Fibroblast of skin of right quadriceps (primary cell): ENCODE measurements at places on chromosomes 2 and 18.

- DNase-seq: no peak
Measured at GRCh38 chr2:77521931-77522470, at the start of gene LRRTM4. LRRTM4 (minus strand) TSS chr2:77522376.

GRCh38 chr2:68747900-68748299, 13.3 kb downstream of the ARHGAP25 start:
- no peak for DNase-seq

GRCh38 chr2:40435426-40436092, 16.3 kb downstream of the SLC8A1 start:
- no peak for DNase-seq

DNA sequence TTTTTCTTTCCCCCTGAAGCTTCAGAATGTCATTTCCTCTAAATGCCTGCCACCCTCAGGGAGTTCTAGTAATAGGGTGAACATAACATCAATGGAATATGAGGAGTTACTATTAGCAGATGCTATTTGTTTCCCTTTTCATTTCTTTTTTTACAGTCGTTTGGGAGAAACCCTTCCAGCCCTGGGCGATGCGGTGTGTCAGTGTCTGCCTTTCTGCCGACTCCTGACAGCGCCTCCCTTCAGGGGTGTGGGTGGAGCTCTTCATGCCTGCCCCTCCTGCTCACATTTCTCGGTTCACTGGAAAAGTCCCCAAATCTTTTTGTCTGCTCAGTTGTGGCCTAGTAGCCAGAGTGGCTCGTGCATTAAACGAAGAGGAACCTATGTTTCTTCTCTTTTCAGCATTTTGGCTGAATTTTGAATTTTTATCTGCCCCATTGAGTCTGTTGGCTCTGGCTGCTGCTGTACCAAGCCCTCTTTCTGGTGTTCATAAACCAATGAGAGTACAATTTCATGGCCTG, 72.3 kb downstream of the FMNL2 start:
- peak; percentile 32 for DNase-seq

GRCh38 chr2:136505462-136505861, 259.9 kb upstream of the THSD7B start:
- no peak for DNase-seq

DNA sequence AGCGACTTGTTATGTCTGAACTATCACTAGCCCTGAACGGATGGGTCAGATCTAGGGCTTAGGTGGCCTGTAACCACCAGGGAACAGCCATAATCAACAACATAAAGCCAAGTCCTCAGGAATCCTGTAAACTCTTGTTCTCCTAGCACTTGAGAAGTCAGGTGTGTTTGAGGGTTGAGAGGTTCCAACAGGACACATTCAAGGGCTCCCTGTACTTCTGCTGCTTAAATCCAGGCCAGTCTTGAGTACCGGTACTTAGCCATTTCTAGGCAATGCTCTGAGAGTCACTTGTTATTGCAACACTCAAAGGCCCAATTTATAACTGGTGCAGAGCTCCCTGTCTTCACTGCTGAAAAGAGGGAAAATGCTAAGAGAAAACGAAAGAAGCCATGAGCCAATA, 21.6 kb upstream of the SLC40A1 start:
- no peak for DNase-seq

GRCh38 chr2:162885281-162886070, 46.9 kb upstream of the KCNH7 start:
- no peak for DNase-seq

DNA sequence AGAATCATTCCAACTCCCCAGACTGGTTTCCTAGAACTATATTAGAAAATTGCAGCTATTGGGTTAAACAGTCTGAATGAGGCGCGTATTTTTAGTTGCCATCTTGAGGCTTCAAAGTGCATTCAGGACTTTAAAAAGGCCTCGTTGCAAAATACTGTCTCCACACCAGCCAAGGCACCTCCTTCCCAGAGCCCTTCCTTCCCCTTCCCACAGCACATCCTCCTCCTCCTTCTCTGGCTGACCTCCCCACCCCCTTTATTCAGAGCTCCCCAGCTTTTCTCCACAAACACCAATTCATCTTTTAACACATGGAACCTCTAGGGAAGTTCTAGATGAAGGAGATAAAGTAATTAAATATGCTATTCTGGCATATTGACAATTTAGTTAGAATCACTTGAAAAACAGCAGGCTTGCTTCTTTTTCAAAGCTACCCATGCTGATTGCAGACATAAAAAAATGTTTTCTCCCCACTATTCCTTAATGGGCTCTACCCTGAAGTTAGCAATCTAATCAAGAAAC, 90.3 kb downstream of the RTP5 start:
- peak; percentile 11 for DNase-seq

DNA sequence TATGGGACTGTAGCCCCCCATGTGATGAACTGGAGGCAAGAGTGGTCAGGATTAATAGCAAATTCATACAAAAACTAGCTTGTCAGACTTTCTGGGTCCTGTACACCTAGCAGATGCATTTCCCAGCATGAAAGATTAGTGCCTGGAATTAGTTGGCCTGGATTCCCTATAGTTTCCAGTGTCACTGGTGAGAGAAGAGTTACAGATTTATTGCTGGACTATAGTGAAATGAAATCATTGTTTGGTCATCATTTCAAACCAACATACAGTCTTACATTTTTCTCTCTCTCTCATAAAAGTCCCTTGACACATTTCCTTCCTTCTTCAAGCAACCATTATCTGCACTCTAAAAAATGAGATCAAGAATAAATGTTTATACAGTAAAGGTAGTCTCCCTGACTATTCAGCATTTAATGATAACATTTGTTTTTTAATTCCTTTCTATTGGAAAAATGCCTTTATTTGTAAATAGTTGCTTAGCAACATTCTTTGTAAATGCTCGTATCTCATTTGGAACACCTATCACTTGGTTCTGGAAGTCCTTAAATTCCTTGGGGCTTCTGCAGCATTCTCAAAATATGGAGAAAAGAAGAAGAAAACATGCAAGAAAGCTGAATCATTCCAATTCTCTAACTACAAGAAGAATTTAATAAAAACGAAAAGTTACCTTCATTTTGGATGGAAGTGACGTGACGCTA, 144.4 kb downstream of the MREG start:
- DNase-seq: peak; percentile 43

DNA sequence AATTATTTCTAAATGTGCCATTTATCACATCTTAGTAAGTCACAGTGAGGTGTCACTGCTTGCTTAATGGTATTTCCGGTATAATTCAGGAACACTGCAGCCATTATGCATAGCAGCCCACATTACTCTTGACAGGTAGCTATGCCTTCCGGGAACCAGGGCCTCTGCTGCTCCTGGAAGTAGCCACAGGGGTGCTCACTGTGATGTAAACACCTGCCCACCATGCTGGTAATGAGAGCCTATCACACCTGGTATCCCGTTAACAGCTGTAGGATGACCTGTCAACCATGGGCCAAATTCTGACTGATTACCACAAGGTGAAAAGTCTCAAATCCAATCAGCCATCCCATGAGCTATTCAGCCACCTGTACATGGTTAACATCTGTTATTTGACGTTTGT, 647.0 kb upstream of the NXPH2 start:
- no peak for DNase-seq

DNA sequence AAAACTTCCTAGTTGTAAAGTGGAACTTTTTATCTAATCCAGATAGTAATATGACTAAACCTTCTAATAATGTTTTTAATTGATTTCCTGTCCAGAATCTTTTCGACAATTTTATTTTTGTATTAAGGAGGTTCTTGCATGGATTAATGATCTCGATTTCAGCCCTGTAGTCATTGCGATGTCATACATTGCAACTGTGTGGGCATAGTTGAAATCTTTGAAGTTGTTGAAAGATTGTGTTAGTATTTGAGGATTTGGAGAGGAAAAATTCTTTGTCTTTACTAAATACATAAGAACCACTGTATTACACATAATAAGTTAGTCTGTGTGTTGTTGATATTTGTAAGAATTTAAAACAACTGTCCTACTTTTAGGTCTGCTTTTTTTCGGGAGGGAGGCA, 31.1 kb downstream of the ACSL3 start:
- DNase-seq: peak; percentile 27

GRCh38 chr2:164134336-164134735, 398.5 kb upstream of the FIGN start:
- no peak for DNase-seq

GRCh38 chr2:234375176-234375880, 121.6 kb downstream of the ARL4C start:
- DNase-seq: no peak

GRCh38 chr2:170086117-170086688, 91.7 kb upstream of the MYO3B start:
- DNase-seq: no peak

DNA sequence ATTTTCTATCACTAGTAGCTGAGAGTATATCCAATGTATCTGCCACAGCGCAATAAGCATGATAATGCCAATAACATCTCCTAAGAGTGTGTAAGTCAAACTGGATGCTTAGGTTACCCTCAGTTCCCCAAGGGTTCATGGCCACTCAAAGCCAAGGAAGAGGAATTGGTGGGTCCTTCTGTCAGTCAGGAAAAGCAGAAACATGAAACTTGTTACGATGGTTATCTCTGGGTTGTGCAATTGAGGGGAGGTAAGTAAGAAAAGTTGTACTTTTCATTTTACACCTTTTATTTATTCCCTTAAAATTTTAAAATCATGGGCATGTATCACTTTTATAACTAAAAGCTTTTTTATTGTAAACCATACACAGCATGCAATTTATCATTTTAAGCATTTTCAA, 10.1 kb upstream of the GAD1 start:
- DNase-seq: no peak

DNA sequence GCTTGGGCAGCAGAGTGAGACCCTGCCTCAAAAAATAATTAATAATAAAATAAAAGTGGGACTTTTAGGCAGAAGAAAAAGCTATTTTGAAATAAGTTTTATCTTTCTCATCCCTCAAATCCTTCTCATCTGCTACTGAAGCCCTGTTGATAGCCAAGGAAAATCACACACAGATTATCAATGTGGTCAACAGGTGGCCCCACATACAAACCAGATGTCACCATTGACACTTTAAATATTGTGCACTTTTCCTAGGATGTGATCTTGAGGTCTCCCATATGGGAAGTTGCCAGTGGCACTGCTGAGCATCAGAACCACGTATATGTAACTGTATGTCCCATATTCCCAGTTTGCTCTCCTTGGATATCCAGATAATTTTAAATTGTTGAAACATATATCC, 64.6 kb downstream of the KCTD18 start:
- no peak for DNase-seq

- DNase-seq: no peak
Measured at GRCh38 chr2:223008162-223008561, 43.8 kb upstream of the KCNE4 start.

DNA sequence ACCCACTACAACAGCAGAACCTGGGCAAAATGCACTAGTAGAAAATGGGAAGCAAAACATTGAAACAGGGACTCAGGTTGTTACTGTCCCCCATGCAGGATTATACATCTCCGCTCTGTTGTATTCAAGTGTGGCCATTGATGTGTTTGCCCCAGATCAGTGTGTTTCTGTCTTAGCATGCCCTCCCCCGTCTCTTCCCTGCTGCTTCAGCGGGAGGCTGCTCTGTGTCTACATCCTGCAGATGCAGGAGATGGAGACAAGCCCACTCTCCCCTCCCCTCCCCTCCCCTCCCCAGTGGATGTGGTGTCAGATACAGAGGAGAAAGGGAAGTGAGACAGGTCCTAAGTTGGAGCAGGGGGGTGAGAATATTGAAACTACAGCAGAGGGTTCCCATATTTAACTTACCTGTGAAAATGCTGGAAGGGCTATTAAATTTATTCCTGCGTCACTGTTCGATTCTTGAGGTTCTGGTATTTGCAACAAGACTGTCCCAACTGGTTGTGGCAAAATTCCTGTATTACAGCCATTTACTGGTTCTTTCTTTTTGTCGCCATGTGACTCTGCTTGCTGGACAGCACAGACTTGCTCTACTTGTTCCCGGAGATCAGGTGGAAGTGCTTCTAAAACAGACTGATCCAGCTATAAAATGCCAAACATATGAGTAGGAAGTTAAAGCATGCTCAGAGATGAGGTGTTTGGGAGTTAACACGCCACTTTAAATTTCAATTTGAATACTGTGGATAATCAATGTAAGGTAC, 67.0 kb downstream of the EIF5B start:
- DNase-seq: no peak

GRCh38 chr2:134426721-134427120, 172.8 kb downstream of the MGAT5 start:
- DNase-seq: no peak

GRCh38 chr2:171788316-171788993, 101.2 kb downstream of the DYNC1I2 start:
- no peak for DNase-seq

DNA sequence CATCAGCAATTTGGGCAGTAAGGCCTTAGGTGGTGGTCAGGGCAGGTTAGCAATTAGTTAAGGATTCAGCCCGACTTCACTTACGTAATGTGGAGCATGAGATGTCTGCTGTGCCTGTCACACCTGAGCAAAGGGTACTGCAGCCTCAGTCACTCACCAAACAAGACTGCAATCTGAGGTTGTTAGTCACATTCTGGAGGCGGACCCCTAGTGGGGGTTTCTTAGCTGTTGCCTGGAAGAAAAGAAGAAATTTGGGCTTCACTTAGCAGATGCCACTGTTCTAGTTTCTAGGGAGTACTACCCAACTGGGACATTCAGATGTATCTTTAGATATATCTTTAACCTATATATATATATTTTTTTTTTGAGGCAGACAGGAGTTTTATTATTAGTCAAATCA, 529.9 kb downstream of the SLC4A3 start:
- no peak for DNase-seq

- DNase-seq: peak; percentile 63
Measured at GRCh38 chr2:226514895-226515294, 284.7 kb downstream of the IRS1 start.

DNA sequence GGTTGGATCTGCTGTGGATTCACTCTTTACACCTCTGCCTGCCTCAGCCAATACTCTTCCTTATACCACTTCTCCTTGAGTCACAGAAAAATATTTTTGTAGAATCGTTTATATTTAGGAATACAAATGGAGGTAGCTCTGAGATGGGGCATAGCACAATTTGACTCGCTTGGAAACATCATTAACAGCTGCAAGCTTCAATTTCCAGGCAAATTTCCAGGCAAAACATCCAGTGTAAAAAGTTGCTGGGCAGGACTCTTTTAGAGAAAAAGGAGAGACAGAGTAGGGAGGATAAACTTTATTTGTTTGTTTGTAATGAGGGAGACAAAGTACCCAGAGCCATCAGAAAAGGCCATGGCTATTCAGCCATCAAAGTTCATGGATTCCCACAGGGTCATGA, 74.4 kb upstream of the SOX11 start:
- no peak for DNase-seq

GRCh38 chr2:26463244-26464192, 14.4 kb downstream of the OTOF start:
- DNase-seq: no peak

DNA sequence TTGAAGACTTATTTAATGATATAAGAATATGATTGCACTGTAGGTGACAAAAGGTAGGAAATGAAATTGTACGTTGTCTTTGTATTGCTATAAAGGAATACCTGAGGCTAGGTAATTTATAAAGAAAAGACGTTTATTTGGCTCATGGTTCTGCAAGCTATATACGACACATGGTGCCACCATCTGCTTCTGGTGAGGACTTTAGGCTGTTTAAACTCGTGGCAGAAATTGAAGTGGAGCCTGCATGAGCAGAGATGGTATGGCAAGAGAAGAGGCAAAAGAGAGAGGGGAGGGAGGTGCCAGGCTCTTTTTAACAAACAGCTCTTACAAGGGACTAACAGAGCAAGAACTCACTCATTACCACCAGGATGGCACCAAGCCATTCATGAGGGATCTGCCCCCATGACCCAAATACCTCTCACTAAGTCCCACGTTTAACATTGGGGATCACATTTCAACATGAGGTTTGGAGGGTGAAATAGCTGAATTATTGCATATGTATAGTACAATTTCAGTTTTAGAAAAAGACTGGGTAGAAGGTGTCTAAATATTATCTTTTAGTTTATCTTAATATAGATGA, 86.8 kb downstream of the GULP1 start:
- no peak for DNase-seq
